Central memory CD8-positive, alpha-beta T cell (primary cell): ENCODE measurements at places on chromosomes 12 and 14.

DNA sequence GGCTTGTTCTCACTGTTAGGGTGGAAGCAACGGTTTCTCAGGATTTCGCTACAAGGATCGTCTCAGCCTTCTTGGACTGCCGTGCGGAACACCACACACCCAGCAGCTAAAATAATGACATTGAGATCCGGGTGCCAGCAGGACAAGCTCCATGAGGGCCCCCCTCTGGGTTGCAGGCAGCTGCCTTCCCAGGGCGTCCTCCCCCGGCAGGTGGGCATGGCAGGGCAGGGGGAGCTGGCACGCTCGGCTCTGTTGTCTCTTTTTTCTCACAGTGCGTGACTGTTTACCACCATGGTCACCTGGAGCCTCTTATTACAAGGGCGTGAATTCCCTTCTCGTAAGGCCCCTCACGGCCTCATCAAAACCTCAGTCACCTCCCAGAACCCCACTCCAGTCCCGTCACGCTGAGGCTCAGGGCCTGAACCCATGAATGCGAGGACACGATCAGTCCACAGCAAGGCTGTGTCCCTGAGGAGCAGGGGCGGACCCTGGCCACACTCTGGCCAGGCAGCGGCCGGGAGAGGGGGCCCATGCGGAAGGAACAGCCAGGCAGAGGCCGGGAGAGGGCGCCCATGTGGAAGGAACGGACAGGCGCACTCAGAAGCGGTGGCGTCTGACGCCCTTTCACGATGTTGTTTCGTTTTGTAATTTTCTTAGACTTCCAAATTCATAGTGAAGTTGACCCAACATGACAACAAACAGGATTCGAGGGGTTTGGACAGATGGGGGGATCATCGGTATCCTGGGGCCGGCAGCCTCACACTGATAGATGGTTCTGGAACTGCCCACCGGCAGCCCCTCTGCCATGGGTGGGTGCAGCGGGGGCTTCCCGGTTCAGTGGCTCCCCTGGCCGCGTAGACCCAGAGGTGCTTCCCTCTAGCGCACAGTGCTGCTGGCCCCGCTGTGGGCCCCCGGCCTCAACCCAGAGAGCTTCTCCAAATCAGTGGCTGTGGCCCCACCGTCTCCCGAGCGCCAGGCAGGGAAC lies 10.0 kb downstream of the LRCOL1 start:
- DNase-seq, result no peak

DNA sequence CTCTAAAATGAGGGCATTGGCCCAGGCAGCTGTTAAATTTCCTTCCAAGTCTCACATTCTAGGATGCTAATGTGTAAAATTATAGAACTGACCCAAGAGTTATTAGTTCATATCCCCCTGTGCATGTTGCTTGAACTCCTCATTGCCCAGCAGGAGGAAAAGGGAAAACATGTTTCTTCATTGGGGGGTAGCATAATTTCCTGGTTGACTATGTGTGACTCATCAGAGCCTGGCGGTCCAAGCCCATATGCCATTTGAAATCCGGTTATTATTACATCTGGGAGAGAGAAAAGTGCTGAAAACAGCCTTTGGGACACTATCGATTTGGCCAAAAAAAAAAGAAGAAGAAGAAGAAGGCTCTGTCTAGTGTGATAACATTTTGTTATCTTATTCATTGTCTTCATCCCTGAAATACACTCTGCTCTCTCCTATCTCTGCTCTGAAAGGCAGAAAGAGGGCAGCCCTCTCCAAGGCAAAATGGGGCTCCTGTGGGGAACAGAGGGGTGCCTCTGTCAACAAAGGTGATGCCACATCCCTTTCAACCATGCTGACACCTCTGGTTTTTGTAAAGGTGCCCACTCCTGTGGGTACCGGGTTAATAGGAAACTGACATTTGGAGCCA lies 114.2 kb downstream of the DAD1 start:
- no peak for DNase-seq

GRCh38 chr12:116182359-116183063 lies 95.0 kb downstream of the MED13L start:
- no peak for DNase-seq

DNA sequence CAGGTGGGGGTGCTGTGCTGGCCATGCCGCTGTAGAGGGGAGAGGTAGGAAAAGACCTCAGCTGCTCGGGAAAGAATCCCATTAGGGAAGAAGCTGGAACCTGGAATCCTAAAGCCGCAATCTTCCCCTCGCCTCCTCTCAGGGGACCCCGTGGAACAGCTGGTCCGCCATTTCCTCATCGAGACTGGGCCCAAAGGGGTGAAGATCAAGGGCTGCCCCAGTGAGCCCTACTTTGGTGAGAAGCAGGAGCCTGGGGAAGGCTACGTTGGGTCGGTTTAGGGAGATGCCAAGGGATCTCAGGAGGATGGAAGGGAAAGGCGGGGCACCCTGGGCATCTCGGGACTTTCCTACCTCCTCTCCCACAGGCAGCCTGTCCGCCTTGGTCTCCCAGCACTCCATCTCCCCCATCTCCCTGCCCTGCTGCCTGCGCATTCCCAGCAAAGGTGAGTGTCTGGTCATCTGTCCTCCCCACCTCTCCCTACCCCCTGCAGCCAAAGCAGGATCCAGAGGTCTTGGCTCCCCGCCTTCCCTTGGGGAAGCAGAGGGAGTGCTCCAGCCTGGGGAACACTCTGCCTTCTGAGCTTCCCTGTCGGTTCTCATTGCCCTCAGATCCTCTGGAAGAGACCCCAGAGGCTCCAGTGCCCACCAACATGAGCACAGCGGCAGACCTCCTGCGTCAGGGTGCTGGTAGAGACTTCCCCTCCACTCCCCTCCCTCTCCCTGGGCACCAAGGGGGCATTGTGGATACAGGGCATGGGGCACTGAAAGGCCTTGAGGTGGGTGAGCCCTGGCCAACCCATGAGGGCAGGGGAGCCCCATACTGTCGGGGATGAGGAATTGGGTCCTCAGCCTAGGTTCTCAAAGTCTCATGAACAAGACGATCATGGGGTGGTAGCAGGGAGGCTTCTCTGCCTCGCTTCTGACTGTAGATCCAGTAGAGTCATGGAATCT lies 12.4 kb downstream of the TNS2 start:
- no peak for DNase-seq

GRCh38 chr14:31080056-31080455 lies 53.9 kb upstream of the STRN3 start:
- no peak for DNase-seq

GRCh38 chr14:77190977-77191376 lies 9.4 kb downstream of the TMEM63C start:
- no peak for DNase-seq

DNA sequence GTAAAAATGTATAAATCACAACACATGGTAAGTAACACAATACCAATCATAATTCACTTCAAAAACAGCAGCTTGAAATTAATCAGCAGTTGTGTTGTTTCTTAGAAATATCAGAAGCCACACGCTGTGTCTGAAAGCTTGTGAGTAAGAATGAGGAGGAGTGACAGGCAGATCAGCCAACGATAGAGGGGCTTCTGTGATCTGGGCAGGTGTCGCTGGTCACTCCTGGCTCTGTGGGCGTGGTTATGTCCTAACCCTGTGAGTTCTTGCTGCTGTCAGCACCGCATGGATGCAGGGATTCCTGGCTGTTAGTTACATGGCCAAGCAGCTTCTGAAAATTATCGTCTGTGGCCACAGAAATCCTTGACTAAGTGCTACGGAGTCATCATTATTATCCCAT lies 123.4 kb downstream of the SLC25A47 start:
- no peak for DNase-seq

- no peak for DNase-seq
These were observed 14.6 kb upstream of the RAB35 start for GRCh38 chr12:120131116-120131515.

DNA sequence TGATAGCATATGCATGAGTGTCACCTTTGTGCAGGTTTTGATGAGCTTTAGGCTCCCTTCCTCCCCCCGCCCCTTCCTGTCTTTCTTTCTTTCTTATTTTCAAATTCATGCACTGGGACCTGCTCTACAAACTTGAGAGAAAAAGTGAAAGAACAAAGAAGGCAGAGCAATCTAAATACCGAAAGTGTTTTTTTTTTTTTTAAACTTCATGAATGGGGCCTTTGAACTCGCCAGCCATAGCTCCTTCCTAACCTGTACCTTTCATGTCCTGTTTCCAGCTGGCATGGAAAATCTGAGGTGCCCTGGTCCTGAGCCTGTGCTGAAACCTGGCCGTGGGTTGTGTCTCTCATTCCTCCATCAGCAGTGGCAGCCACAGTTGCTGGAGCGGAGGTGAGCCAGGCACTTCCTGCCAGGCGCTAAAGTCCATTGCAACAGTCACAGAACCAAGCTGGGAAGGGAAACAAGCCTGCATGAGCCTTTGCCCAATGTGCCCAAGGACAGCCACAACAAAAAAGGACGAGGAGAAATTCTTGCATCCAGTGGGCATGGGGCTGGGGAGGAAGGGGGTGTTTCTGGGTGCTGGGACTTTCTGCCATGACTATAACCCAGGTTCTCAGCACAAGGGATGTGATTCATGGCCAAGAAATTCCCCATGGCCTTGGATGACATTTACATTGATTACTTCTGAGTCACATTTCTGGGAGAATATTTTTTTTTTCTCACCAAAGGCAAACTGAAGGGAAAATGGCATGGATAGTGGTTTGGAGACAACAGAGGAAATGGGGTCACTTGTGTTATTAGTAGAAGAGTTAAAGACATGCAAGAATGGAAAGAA lies 102.7 kb downstream of the TMEM30B start:
- DNase-seq, result no peak

DNA sequence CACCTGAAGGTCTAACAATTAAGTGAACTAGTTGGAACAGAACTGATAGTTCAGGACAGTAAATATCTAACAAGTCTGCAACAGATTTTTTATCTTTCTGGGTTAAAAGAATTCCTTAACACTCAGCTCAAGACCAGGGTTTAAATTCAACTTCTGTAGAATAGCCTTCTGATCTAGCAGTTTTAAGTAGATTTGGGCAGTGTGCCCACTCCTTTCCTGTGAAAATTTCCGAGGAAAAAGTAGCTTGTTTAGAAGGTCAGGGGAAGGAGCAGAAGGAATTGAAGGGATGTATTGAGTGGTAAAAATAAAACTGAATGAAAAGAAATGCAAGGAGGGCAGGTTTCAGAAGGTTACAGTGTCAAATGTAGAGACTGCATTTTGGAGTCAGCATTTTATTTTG lies 45.8 kb downstream of the ATL1 start:
- no peak for DNase-seq

- DNase-seq, result no peak
These were observed 29.5 kb upstream of the TMPO start for GRCh38 chr12:98485792-98486340.

DNA sequence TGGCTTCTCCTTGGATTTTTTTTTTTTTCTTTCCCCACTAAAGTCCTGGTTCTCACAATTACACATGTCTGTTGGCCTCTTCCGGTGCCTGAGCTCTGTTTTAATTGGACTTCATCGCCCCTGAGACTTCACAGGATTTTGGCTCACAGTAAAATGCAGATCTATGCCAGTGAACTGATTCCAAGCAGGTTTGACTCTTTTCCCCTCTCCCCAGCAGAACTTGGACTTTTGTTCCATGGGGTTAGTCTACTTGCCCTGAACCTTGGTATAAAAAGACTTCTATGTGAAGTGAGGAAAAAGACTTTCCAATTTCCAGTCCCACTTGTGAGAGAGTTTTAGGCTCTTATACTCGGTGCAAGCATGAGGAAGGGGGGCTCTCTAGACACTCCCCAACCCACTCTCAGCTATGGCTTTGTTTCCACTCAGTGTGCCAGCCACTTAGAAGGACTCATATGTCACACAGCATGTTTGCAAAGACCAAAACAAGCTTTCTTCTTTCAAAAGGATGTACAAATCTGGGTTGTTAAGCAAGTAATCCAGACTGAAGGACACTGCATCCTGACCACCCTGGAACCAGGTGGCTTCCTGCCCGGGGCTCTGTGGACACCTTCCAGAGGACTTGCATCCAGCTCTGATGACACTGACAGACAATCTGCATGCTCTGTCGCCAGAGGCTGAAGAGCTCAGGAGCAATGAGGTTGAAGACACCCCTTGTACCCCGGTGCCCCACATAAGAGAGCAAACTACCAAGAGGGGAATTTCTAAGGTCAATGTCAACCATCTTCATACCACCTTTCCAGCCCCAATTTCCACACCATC lies 221.9 kb upstream of the EGLN3 start:
- DNase-seq, result no peak

GRCh38 chr12:64694130-64695040 lies 64.8 kb downstream of the GNS start:
- no peak for DNase-seq

GRCh38 chr14:95237958-95238340 lies 80.6 kb upstream of the DICER1 start:
- no peak for DNase-seq

DNA sequence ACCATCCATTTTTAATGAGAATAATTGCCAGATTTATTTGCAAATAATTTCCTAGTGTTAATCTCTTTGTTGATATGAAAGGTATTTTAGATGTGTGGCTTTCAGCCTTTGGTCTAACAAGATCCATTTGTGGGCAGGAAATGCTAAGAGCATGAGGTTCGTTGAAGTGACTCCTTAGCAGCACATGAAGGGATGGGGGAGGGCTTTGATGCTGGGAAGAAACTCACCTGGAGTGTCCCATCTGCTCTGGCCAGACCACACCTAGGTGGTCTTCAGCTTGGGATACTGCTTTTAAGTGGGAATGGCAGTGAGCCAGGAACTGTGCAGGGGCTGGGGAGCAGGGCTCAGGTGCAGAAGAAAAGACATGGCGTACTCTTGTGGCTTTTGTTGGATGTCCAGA lies 13.6 kb downstream of the SFSWAP start:
- no peak for DNase-seq

DNA sequence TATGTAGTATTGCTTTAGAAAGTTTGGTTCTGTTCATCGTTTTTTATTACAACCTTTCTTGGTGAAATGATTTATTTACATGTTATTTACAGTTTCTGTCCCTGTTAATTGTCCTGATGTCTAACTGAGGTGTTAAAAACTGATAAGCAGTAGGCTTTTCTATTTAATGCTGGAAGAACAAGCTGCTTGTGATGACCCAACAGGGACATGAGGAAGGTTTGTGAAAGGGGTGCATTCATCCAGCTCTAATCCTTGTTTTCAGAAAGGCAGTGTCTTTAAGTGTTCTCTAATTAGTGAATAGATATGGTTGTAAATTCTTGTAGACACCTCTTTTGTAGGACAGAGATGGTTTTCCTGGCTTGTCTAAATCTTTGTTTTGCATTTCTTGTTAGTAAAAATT lies 191.4 kb downstream of the FOXA1 start:
- DNase-seq, result no peak

GRCh38 chr12:12693111-12693671 lies 2.8 kb downstream of the GPR19 start:
- DNase-seq, result no peak

DNA sequence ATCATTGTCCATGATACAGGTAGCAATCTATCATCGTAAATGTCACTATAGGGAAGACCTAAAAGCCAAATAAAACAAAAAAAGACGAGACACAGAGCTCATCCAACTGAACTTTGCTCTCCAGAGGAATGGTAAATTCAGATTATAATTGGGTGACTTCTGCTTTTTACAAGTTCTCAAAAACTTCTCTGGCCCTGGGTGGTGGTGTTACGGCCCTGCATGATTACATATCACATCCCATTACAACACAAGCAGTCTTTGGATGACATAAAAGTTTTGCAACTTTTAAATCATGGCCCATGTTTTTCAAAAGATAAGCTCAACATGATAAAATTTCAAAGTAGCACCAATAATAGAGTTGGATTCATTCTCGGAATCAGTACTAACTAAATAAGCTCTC lies 299.6 kb downstream of the DIO2 start:
- no peak for DNase-seq
